ENCODE measurements at places on chromosomes 16 and 17.

DNA sequence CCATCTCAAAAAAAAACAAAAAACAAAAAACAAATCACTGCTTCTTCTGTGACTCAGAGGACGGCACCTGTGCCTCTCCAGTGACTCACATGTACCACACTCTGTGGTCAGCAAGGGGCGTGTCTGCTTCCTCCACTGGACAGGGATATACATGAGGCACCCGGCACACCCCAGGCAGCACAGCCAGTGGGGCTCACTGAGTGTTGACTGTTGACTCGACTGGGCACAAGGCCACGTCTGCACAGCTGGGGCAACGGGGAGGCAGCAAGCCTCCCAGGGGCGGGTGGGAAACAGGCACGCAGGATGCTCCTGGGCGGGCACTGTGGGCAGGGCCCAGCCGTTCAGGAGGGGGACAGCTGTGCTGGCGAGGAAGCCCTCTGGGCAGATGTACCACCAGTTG is 64.1 kb downstream of the TIMM22 start:
- DNase-seq, result no peak

DNA sequence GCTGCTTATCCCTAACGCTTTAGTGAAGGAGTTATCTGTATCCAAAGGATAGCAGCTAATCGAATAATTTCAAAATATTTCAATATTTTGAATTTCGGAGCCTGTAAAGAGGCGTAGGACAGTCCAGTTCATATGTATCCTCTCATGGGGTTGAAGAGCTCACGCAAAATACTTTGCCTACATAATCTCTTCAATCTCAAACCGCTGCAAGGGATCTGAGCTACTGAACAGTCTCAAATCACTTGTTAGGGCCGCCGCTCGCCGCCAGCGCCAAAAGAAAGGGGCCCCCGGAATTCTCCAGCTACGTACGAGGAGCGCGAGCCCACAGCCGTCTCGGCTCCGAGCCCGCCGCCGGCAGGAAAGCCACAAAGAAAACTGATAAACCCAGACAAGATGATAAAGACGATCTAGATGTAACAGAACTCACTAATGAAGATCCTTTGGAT is 601 bp upstream of the RFWD3 start:
- no peak for DNase-seq

GRCh38 chr16:51818342-51818944 is 667.4 kb upstream of the SALL1 start:
- no peak for DNase-seq

- DNase-seq, result no peak
Observed at GRCh38 chr16:15576960-15577958, 65.7 kb downstream of the MARF1 start.

DNA sequence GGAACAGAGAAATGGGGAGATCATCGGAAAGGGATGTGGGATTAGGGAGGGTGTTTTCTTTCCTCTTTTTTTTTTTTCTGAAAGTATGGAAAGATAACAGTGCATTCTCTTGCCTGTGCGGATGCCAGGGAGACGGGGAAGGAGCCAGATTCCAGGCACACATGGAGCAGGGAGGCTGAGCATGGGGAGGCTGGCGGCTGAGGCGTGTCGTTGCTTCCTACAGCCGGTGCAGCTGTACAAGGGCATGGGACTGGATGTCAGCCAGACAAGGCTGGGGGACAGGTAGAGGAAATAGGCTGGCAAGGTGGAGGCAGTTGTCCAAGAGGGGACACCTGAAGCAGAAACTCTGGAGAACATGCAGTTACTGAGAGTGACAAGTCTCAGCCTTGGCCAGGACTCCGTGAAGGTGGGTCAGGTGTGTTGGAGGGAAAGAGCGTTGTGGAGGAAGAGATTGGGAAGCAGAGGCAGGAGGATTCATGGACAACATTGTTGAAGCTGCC is 16.6 kb upstream of the ADORA2B start:
- DNase-seq, result no peak

- DNase-seq, result no peak
Observed at GRCh38 chr17:49198211-49198610, 12.2 kb downstream of the GNGT2 start.

- no peak for DNase-seq
Observed at GRCh38 chr17:72099919-72100318, 20.9 kb upstream of the SOX9 start.

- DNase-seq, result no peak
Observed at GRCh38 chr17:62111562-62112171, 46.6 kb upstream of the MED13 start.

- no peak for DNase-seq
Observed at GRCh38 chr17:40112718-40113109, 9.1 kb upstream of the MSL1 start.

DNA sequence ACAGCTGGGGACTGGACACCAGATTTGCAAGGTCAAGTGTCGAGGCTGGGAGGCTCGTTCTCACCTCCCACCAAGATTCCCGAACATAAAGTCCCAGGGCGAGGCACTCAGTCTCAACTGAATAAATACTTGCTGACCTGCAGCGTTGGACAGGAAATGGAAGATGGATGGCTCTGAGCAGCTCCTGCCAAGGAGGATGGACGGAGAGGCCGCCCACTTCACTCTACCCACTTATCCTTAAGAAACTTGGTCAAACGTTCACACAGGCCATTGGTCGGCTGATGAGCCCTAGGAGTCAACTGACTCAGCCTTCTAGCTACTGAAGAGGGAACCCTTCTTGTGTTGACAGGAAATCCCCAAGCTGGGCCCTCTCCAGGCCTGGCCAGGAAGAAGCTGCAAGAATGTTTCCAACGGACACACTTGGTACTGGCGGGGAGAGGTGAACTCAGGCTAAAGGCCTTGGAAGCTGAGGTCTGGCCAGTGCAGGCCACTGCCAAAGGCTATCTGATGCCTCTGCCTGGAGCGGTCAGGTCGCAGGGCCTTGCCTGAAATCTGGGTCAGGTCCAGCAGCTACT is 50.0 kb downstream of the VAC14 start:
- no peak for DNase-seq

DNA sequence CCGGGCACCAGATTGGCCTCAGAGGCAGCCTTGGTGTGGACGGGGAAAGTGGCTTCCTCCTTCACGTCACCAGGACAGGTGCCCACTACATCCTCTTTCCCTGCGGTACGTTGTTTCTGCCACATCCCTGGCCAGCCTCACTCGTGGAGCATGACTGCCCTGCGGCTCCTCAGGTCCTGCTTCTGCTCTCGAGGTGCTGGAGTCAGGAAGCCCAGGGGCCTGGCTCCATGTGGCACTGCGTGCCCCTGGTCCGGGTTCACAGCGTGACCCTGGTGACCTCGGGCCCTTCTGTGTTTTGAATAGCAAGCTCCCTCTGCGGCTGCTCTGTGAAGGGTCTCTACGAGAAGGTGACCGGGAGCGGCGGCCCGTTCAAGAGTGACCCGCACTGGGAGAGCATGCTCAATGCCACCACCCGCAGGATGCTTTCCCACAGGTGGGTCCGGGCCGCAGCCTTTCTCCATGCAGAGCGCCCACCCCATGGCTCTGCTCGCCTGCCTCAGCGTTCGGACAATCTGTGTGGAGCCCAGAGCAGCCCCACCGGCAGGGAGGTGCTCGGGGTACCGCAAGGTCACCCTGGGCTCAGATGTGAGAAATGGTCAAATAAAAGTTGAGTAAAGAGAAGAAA is 13.5 kb downstream of the RGS11 start:
- DNase-seq, result no peak

DNA sequence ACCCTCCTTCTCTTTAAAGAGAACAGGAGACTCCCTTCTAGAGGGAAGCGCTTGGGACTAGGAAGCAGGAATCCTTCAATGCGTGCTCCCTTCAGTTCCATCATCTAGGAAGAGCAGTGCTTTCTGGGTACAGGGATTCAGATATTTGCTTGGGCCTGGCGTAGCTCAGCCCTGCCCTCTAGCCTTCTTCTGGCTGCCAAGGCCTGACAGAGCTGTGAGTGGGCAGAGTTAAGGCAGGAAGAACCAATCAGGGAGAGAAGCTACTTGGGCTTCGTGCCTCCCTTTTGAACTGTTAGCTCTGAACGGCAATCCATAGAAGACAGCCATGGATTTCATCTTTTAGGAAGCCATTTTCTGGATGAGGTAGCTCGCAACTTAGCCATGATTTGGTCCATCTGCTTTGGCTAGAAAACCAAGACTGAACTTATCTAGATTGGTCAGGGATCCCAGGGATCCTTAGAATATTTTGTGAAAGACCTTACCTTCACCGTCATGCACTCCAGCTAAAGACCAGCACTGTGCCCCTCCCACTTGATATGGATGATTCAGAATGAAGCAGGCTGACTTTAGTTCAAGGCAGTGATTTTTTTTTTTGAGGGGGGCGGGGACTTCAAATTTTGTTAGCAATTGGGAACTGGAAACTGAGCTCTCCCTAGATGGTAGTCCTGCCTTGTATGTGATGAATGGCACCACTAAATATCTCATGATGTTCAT is 2.5 kb upstream of the CORO6 start:
- no peak for DNase-seq

Data from CD4-positive, alpha-beta T cell treated with Interleukin-4 for 1 hour (primary cell).